ENCODE measurements at places on chromosomes 11 and 22.

- no peak for DNase-seq
Observed at GRCh38 chr22:24532075-24532474, 22.9 kb downstream of the GUCD1 start.

- no peak for DNase-seq
Observed at GRCh38 chr22:28933321-28933720, 49.9 kb downstream of the ZNRF3 start.

DNA sequence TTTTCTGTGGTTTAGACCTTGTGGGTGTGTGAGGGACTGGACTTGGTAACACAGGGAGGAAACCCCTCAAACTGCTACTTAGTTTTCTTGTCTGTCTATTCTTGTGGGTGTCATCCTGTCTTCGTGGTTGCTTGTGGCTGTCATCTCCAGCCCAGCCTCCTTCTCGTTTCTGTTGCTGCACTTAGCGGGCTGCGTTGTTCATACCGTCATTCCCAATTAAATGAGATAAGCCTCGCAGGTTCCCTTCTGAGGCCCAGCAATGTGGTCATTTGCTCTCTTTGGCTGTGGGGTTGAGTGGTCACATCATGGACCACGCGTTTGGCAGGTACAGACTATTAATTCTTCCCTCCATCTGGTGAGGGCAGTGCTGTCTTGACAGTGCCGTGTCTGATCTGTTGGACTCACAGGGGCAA is 18.8 kb downstream of the PANX1 start:
- no peak for DNase-seq

DNA sequence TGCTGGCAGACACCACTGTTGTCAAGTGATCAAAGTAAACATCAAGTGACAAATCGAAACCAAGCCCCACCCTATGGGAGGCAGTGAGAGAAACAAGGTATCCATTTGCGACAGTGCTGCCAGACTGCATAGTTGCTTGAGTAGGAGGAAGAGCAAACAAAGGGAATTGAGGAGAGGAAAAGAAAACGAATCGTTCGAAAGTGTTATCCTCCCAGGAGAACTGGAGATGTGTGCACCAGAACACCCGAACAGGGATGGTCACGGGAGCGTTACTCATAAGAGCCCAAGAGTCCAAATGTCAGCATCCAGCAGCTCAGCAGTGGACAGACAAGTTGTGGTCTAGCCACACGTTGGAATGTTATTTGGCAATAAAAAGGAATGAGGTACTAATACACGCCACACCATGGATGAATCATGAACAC is 58.4 kb upstream of the NUP50 start:
- no peak for DNase-seq

DNA sequence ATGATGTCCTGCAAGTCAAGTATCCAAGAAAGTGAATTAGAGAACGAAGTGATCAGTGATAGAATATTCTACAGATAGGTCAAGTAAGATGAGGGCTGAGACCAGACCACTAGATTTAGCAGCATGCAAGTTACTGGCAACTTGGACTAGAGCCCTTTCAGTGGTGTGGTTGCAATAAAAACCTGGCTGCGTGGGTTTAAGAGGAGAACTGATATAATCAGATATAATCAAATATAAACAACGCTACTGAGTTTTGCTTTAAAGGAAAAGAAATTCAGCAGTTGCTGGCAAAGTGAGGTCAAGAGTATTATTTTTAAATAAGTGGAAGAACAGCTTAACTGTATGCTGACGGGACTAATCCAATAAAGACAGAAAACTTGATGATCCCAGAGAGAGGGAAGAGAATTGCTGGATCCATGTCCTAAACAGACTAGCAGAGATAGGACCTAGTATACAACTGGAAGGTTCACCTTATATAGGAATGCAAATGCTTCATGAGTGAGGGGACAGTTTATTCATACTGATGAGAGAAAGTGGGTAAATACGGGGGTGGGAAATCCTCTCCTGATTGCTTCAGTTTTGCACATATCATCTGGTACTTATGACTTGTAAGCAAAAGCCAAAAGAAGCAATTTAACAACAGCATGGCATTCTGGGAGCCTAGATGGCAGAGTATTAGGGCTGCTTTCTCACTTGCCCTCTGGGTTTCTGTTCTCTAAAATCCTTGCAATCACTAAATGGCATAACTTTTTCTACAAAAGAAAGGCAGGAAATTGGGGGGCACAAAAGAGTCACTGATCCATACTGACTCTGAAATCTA is 146.2 kb downstream of the RBFOX2 start:
- DNase-seq: no peak

Measured in kidney (tissue), 22 donors.